ENCODE measurements at places on chromosomes 6 and 20. TPM values are rescaled to one million over a fixed set of nuclear protein-coding genes. Genes with fewer than 3 reads are reported as not detected.

SLCO4A1 gene
- total RNA-seq: 0.43 TPM

DNA sequence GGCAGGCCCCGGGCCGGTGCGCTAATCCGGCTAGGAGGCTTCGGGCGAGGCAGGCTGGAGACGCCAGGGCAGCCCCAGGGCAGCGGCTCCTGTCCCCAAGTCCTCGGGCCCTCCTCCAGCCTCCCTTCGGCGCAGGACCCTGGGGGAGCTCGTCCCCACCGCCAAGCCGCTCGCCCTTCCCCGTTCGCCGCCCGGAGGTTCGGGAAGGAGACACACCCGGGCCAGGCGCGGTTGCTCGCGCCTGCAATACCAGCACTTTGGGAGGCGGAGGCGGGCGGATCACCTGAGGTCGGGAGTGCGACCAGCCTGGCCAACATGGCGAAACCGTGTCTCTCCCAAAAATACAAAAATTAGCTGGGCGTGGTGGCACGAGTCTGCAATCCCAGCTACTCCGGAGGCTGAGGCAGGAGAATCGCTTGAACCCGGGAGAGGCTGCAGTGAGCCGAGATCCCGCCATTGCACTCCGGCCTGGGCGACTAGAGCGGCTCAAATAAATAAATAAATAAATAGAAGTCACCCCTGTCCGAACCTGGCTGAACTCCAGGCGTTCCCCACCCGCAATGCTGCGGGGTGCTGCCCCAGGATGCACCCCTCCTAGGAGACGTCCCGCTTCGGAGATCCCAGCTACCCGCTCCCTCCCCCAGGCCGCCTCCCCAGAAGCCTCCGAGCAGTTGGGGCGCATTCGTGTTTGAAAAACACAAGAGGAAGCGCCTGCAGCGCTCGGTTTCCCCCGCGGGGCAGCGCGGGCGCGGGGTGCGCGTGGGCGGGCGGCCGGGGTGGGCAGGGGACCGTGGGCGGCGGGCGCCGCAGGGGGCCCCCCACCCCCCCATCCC lies 27.5 kb downstream of the SERPINB9 start:
- no peak for DNase-seq

TP53TG5 gene
- not detected for total RNA-seq

PROKR2 gene
- total RNA-seq: not detected

GRCh38 chr6:41527721-41528408 lies 18.3 kb upstream of the FOXP4 start:
- no peak for DNase-seq

- DNase-seq: no peak
Observed at GRCh38 chr20:48832405-48832730, 4.6 kb upstream of the PREX1 start.

TPD52L1 gene
- total RNA-seq: 32.4 TPM

DNA sequence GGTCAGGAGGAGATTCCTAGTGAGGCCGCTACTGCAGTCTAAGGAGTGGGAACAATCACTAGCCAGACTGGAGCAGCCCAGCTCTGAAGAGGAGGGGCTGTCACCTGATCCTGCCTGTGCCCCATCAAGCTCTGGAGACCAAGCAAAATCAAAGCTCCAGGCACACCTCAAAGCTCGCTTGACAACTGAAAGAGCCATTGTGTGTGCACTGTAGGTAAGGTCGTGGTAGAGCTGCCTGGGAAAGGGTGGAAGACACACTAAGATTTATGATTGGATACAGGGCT lies 58.2 kb downstream of the CSE1L start:
- DNase-seq: no peak

CFAP206 gene
- 0.60 TPM for total RNA-seq

DNA sequence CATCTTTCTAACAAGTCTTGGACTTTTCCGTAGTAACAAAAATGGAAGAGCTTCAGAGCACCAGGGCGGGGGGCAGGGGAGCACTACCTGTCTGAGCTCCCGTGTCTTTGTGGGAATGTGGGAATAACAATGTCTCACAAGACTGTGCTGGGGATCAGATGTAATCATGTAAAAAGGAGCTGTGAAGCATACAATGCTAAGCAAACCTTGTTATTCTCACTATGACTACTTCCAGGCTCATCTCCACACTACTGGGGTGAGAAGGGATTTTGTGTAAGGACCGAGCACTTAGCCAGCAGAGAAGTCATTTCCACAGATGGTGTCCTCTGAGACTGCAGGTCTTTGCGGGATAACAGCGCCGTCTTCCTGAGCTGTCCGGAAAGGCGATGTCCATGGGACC lies 27.1 kb downstream of the PRR18 start:
- no peak for DNase-seq

GRCh38 chr6:22020299-22021003 lies 276.4 kb downstream of the PRL start:
- no peak for DNase-seq
